Inflammatory macrophage treated with lipopolysaccharide for 1 hour (primary cell): ENCODE measurements at places on chromosomes 2 and 18.

DNA sequence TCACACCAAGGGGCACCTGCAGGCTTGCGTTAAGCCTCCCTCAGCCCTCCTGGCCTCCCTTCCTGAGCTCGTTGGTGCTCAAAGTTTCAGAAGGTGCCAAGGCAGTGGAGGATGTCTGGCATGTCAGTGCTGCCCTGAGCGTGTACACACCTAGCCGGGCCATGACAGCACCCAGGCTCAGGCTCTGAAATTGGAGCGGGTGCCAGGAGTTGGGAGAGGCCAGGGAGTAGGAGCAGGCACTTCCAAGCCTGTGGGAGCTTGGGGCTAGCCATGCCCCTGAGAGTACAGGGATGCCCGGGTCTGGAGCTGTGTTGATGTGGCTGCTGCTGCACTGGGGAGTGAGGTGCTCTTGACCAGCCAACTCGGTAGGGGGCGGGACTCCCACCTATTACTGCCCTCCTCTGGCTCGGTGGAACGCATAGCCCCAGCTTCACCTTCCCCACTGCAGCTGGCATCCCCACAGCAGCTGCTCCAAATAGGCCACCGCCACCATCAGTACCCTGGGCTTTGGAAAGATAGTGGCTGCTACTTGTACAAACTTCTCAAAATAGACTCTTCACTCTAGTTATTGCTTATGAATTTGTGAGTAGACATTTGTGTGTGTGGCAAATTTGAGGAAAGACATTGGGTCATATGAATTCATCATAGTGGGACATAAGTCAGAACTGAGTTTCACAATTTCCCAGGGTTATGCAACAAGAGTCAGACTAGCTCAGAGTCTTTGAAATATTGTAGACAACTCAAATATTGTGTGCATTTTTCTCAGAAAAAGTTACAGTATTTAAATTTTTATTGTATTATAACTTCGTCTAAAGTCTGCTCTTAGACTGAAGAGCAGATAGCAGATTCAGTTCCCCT is 6.8 kb upstream of the PCARE start:
- DNase-seq = peak; percentile 90

DNA sequence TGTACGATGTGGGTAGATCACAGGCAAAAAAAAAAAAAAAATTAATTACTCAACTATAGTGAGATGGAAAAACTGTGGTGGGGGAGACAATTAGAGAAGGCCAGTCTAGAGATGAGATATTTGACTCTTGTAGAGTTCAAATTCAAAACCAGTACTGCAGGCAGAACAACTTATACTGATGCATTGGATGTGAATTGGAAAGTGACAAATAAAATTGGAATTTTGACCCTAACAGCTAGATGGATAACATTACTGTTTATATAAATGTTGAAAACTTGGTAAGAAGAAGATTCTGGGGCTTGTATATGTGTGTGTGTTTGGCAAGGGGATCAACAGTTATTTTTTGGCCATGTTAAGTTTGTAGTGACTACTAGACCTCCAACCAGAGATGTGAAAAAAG is 256.9 kb downstream of the RND3 start:
- no peak for DNase-seq

- no peak for DNase-seq
Measured at GRCh38 chr2:18651842-18652774, 62.7 kb upstream of the NT5C1B start.

- no peak for DNase-seq
Measured at GRCh38 chr18:36706134-36706881, 122.5 kb downstream of the TPGS2 start.

DNA sequence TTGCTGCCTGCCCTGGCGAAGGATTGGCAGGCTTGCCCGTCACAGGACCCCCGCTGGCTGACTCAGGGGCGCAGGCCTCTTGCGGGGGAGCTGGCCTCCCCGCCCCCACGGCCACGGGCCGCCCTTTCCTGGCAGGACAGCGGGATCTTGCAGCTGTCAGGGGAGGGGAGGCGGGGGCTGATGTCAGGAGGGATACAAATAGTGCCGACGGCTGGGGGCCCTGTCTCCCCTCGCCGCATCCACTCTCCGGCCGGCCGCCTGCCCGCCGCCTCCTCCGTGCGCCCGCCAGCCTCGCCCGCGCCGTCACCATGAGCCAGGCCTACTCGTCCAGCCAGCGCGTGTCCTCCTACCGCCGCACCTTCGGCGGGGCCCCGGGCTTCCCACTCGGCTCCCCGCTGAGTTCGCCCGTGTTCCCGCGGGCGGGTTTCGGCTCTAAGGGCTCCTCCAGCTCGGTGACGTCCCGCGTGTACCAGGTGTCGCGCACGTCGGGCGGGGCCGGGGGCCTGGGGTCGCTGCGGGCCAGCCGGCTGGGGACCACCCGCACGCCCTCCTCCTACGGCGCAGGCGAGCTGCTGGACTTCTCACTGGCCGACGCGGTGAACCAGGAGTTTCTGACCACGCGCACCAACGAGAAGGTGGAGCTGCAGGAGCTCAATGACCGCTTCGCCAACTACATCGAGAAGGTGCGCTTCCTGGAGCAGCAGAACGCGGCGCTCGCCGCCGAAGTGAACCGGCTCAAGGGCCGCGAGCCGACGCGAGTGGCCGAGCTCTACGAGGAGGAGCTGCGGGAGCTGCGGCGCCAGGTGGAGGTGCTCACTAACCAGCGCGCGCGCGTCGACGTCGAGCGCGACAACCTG is at the start of gene DES:
TSS of gene DES (plus strand) at position 223 of the 857 bp plus-strand sequence. CDS start at position 309, 86 bp downstream.
- no peak for DNase-seq

DNA sequence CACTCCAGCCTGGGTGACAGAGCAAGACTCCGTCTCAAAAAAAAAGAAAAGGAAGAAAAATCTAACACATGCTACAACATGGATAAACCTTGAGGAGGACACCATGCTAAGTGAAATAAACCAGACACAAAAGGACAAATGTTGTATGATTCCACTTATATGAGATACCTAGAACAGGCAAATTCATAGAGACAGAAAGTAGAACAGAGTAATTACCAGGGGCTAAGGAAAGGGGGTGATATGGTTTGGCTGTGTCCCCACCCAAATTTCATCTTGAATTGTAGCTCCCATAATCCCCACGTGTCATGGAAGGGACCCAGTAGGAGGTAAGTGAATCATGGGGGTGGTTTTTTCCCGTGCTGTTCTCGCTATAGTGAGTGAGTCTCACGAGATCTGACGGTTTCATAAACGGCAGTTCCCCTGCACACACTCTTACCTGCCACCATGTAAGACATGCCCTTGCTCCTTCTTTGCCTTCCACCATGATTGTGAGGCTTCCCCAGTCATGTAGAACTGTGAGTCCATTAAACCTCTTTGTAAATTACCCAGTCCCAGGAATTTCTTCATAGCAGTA is 91.4 kb upstream of the CABLES1 start:
- DNase-seq = no peak

DNA sequence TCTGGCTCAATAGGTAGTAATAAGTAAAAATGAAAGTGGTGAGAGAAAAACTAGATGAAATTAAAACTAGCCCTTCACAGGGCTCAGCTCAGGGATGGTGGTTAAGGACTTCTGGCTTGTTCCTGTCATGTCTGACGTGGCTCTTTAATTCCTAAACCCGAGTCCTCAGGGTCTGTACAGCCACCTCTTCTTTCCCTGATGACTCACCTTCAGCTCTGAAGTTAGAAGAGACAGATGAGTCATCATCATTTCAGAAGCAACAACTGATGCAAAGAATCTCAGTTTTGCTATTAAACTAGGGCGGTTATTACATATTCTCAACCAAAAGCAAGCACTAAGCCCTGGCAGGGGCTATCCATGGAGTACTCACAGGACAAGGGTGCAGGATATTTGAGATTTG is 24.0 kb upstream of the ITGB6 start:
- DNase-seq = peak; percentile 84

DNA sequence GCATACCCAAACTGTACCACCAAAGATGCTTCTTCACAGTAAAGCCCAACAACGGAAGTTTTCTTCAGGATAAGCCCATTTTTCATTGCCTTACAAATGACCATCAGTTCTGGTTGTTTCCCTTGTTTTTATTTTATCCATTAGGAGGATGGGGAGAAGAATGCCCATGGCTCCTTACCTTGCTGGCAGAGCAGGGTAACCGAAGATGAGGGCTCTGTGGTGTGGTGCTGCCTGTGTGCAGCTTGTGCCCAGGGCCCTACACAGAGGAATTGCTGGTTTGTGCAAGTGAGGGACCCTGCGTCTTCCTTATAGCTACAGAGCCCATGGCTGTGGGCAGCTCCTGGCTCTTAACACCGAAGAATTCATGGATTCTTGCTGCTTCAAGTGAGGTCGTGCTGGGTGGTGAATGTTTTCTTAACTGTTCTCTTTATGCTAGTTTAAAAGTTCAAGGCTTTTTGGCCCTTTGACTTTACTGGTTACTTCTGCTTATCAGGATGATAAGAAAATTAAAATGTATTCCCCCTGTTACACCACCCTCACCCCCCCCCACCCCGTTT is 110.6 kb downstream of the MAP4K4 start:
- no peak for DNase-seq

GRCh38 chr2:38230756-38231155 is 146.3 kb downstream of the ATL2 start:
- DNase-seq = no peak

DNA sequence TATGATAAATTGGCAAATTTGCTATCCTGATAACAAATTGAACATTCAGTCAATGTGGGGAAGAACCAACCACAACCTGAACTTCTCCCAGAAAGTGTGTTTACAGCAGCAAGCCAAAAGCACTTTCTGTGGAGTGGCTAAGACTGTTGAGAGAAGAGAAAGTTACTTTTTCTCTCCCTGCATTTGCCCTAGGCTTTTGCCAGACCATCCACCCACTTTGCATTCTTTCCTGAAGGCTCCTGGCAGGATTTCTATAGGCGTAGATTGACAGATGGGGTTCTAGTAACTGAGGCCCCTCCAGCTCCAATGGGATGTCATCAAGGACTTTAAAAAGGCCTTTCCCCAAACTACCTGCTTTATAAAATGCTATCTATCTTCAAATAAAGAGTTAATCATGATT is 215.2 kb downstream of the GULP1 start:
- DNase-seq = no peak

GRCh38 chr18:37854396-37854795 is 288.8 kb upstream of the CELF4 start:
- peak; percentile 10 for DNase-seq

DNA sequence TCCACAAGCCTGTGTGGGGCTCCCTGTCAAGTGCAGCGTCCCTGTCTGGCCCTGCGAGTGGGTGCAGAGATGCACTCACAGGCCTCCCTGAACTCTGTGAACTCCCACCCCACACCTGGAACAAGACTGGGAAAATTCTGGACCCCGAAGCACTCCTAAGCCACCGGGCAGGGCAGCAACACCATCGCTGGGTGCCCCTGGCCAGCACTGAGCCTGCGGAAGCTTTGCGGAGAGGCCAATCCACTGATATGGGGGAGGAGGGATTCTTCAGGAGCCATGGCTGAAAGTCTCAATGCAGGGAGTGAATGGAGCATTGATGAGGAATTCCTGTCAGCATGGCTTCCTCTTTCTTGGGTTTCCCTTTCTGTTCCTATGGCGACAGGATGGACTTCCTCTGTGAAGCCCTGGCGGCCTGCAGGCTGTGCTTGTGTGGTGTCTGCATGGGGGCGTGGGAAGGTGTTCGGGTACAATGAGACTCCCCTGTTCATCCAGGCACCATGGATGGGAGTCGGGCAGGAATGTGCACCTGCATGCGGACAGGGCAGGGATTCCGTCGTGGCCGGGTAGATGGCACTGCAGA is 15.1 kb downstream of the TRIB2 start:
- peak; percentile 69 for DNase-seq

- no peak for DNase-seq
Measured at GRCh38 chr18:37476611-37477295, 88.8 kb downstream of the CELF4 start.

DNA sequence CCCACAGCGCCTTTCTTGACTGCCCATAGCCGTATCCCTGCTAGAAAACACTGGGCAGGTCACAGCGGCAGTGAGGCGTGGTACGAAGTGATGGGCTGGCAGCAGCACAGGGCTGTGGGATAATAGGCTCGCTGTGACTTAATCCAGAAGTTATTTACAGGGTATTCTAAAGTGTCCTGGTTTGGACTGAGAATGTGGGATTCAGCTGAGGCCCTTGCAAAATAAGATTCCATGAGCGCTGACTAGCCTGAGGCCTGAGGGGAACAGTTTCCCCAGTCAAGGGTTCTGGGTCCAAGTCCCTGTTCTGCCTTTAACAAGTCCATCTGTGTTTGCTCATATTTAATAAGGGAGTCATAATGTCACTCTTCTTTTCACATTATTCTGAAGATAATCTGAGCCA is 34.6 kb downstream of the SETBP1 start:
- no peak for DNase-seq

- no peak for DNase-seq
Measured at GRCh38 chr2:238161291-238162051, 2.7 kb downstream of the ERFE start.

DNA sequence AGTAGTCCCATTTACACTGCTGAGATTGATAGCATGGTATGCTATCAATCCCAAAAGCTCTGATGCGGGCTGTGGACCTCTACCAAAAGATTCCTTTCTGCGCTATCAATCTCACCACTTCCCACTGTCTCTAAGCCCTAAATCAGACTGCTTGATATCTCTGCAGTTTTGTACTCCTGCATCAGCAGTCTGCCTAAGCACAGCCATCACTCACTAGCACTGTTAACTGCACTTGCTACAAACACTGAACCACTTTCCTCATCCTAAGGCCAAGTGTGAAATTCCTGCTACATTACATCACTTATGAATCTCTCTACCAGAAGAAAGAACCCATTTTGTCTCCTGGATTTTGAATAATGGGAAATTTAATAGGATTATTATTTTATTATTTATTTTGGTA is 237.0 kb downstream of the HNMT start:
- DNase-seq = no peak

GRCh38 chr2:15031745-15032240 is 399.3 kb downstream of the LRATD1 start:
- DNase-seq = no peak

GRCh38 chr18:79687806-79688205 is 8.2 kb downstream of the CTDP1 start:
- no peak for DNase-seq

GRCh38 chr2:222076973-222077690 is 221.7 kb downstream of the PAX3 start:
- DNase-seq = no peak

GRCh38 chr2:120976501-120977307 is 241.0 kb downstream of the GLI2 start:
- no peak for DNase-seq
